ENCODE measurements at places on chromosomes 7 and 10.

DNA sequence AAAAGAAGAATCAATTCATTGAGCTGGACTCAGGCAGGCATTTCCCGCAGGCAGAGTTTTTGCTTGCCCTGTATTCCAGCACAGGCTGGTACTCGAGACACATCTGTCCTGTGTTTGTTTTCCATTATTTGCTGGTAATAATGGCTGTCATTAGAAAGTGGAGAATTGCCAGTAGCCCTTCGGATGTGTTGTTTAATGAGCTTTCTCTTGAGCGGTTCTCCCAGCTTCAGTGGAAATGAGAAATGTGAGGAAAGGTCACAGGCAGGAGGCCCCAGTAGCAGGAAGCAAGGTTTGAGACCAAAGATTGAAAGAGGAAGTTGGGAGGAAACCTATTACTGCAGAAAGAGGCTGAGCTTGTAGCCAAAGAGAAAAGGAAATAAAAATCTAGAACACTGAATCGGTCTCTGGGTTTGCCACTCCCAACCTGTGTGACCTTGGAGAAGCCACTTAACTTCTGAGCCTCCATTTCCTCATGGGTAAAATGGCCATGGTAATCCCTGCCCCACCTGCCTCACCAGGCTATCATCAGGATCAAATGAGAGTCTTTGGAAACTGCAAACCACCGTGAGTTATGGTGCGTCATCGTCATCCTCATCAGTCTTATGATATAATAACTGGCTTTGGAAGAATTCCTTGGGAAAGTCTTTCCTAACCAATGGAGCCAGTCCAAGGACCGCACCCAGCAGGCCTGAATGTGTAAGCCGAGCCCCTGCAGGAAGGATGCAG is 67.7 kb downstream of the TACR2 start:
- DNase-seq = peak; percentile 25

- DNase-seq = no peak
Observed at GRCh38 chr7:99155211-99155610, 11.3 kb upstream of the SMURF1 start.

- DNase-seq = no peak
Observed at GRCh38 chr7:133095119-133095671, 13.3 kb upstream of the CHCHD3 start.

DNA sequence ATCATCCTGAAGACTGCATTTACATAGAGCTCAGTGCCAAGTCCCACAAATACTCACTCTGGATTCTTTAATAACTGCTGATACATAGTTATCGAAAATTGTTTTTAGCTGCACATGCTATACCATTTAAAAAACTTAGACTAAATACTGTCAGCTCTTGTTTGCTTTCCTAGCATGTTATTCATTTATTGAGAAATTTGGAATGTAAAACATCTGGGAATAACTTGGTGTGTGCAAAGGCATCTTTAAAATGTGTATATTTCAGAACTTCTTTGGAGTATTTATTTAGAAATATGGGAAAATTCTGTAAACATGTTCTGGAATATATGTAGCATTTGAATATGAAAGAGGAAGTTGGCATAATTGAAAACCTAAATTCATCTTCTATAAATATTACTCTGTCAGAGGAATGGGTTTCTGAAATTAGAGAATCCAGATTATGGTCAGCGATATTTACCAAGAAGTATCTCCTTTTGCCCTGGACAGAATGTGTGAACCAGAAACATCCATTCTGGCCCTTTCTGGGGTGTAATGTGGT is 119.7 kb downstream of the ARID5B start:
- DNase-seq = no peak
